Cardiac muscle cell (in vitro differentiated cells and primary cell): ENCODE measurements at places on chromosomes 11 and 22. TPM values are rescaled to one million over a fixed set of nuclear protein-coding genes. Genes with fewer than 3 reads are reported as not detected.

The PLA2G3 gene
- polyA plus RNA-seq: 7.3 TPM in 1 of 2 replicates, not detected in the other

The TIGD3 gene
- polyA plus RNA-seq: 0.88 and 1.2 TPM in 2 replicates

The APOA4 gene
- polyA plus RNA-seq: 0.57 and 2.1 TPM in 2 replicates

The EHF gene
- not detected in 2 replicates for polyA plus RNA-seq

The RRP8 gene
- polyA plus RNA-seq: 32.6 and 46.0 TPM in 2 replicates

The MRGPRE gene
- not detected in 2 replicates for polyA plus RNA-seq

The TNNT3 gene
- 0.92 and 3.8 TPM in 2 replicates for polyA plus RNA-seq

- H3K36me3 ChIP-seq: no peaks in the 10 kb centered on the region
- no peaks in the 10 kb centered on the region for H3K4me1 ChIP-seq
- no peaks in the 10 kb centered on the region for H3K27me3 ChIP-seq
- DNase-seq: no peak
- H3K4me3 ChIP-seq: no peak overlapping the region
Observed at GRCh38 chr11:67525275-67525976, 2.2 kb upstream of the CABP2 start.

- H3K27ac ChIP-seq: no peak overlapping the region
- H3K4me1 ChIP-seq: no peaks in the 10 kb centered on the region
- H3K4me3 ChIP-seq: no peak overlapping the region
- no peak for DNase-seq
- no peaks in the 10 kb centered on the region for H3K36me3 ChIP-seq
Observed at GRCh38 chr11:5701055-5701577, 11.5 kb downstream of the TRIM22 start.

- H3K36me3 ChIP-seq: no peaks in the 10 kb centered on the region
- H3K27ac ChIP-seq: no peak overlapping the region
- no peaks in the 10 kb centered on the region for H3K4me1 ChIP-seq
- no peaks in the 10 kb centered on the region for H3K27me3 ChIP-seq
- DNase-seq: no peak
Observed at GRCh38 chr22:44584256-44584902, 86.3 kb upstream of the RTL6 start.

DNA sequence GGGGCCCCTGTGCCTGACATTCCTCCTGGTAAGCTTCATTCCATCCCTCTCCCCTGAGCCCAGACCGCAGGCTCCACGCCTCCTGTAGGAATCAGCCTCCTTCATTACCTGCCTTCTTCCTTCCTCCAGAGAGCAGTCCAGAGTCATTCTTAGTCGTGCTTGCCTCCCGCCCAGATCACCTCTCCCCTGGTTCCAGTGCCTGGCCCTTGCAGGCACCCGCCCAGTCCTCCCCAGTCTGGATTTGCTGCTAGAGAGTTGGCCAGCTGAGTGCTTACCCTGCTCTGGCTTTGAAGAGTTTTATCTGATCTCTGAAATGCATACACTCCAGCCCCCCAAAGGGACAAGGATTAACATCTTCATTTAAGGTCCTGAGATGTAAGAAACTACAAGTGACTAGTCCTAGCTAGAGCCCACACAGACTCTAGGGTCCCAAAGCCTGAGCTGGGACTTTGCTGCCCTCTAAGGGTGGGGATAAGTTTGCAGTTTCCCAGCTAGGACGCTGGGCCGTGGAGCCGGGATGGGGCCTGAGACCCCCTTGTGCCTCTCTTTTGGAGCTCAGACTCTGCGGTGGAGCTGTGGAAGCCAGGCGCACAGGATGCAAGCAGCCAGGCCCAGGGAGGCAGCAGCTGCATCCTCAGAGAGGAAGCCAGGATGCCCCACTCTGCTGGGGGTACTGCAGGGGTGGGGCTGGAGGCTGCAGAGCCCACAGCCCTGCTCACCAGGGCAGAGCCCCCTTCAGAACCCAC lies 1.6 kb downstream of the NR1H3 start:
- no peaks in the 10 kb centered on the region for H3K36me3 ChIP-seq
- peak overlapping the region; percentile 87 for H3K27ac ChIP-seq

GRCh38 chr22:23140385-23140784 lies 1.4 kb downstream of the RSPH14 start:
- H3K4me3 ChIP-seq: no peak overlapping the region
- no peaks in the 10 kb centered on the region for H3K27me3 ChIP-seq
- H3K36me3 ChIP-seq: no peaks in the 10 kb centered on the region
- DNase-seq: no peak
- peaks cover 3% of the 10 kb centered on the region for H3K4me1 ChIP-seq
- H3K27ac ChIP-seq: no peak overlapping the region

GRCh38 chr11:34641456-34641855 lies 20.6 kb downstream of the EHF start:
- no peaks in the 10 kb centered on the region for H3K36me3 ChIP-seq
- no peaks in the 10 kb centered on the region for H3K27me3 ChIP-seq
- no peak overlapping the region for H3K4me3 ChIP-seq
- DNase-seq: no peak
- H3K27ac ChIP-seq: no peak overlapping the region
- H3K4me1 ChIP-seq: no peaks in the 10 kb centered on the region

GRCh38 chr11:47188259-47188658 lies 2.0 kb upstream of the PACSIN3 start:
- no peaks in the 10 kb centered on the region for H3K27me3 ChIP-seq
- H3K36me3 ChIP-seq: no peaks in the 10 kb centered on the region
- no peak for DNase-seq
- no peak overlapping the region for H3K4me3 ChIP-seq

- H3K27me3 ChIP-seq: no peaks in the 10 kb centered on the region
- H3K4me3 ChIP-seq: no peak overlapping the region
- DNase-seq: no peak
- no peak overlapping the region for H3K27ac ChIP-seq
- H3K4me1 ChIP-seq: no peaks in the 10 kb centered on the region
Observed at GRCh38 chr11:71505781-71506180, 21.3 kb upstream of the KRTAP5-7 start.

DNA sequence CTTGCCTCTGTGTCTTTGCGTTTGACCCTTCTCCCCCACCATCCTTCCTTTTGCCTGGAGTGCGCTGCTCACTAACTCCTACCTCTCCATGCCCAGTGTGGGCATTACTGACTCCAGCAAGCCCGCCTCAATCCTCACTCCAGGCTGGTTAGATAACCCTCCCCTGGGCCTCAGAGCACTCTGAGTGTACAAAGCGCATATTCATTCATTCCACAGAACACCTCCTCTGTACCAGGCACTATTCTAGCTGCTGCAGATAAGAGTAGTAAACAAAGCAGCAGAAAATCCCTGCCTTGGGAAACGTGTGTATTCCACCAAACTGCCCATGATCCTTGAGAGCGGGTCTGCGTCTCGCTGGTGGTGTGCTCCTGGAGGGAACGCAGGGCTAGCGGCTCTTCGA lies 3.2 kb downstream of the SLC22A8 start:
- DNase-seq: peak; percentile 25
- H3K27ac ChIP-seq: peak overlapping the region; percentile 45
- no peak overlapping the region for H3K4me3 ChIP-seq
- H3K36me3 ChIP-seq: no peaks in the 10 kb centered on the region
- H3K27me3 ChIP-seq: no peaks in the 10 kb centered on the region

DNA sequence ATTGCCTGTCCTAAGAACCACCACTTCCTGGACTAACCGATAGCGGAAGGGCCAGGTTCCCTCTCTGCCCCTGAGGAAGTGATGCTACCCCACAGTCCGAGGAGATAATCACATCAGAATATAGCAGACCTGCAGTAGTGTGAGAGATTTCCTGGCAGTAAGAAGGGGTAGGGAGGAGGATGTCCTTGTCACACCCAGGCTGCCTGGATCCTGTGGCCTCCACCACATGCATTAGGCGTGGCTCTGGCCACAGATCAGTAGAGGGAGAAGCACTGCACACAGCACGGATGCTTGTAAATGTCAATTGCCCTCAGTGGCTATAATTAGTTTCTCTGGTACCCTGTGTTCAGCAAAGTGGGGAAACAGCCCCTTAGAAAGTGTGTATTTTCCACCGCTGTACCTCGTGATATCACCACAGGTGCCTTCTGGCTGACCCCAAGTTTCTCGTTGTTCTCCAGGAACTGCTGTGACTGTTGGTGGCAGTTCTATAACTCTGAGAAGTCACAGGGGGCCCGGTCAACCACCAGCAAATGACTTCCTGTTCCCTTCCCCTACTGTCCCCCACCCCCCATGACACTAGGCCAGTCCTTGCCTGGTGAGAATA lies 61.8 kb downstream of the UBASH3B start:
- no peak for DNase-seq
- H3K4me1 ChIP-seq: no peaks in the 10 kb centered on the region
- no peak overlapping the region for H3K27ac ChIP-seq
- no peaks in the 10 kb centered on the region for H3K36me3 ChIP-seq
- no peak overlapping the region for H3K4me3 ChIP-seq
- H3K27me3 ChIP-seq: no peaks in the 10 kb centered on the region

DNA sequence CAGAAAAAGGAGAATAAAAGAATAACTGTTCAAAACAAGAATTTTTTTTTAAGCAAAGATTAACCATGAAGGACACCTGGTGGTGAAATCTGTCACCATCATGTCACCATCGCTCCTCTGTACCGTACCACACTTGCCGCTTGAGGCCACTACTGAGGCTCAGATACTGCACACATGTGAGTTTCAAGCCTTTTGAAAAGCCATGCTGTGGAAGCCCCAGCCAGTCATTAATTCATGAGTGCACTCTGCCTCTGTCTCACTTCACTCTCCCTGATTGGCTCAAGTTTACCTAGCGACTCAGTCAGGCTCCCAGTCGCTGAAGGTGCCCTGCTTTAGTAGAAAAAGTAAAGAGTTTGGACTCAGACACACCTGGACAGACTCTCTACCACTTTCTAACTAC lies 6.6 kb upstream of the MS4A12 start:
- H3K36me3 ChIP-seq: no peaks in the 10 kb centered on the region
- H3K27ac ChIP-seq: no peak overlapping the region
- H3K4me1 ChIP-seq: no peaks in the 10 kb centered on the region
- H3K27me3 ChIP-seq: no peaks in the 10 kb centered on the region
- DNase-seq: peak; percentile 7

DNA sequence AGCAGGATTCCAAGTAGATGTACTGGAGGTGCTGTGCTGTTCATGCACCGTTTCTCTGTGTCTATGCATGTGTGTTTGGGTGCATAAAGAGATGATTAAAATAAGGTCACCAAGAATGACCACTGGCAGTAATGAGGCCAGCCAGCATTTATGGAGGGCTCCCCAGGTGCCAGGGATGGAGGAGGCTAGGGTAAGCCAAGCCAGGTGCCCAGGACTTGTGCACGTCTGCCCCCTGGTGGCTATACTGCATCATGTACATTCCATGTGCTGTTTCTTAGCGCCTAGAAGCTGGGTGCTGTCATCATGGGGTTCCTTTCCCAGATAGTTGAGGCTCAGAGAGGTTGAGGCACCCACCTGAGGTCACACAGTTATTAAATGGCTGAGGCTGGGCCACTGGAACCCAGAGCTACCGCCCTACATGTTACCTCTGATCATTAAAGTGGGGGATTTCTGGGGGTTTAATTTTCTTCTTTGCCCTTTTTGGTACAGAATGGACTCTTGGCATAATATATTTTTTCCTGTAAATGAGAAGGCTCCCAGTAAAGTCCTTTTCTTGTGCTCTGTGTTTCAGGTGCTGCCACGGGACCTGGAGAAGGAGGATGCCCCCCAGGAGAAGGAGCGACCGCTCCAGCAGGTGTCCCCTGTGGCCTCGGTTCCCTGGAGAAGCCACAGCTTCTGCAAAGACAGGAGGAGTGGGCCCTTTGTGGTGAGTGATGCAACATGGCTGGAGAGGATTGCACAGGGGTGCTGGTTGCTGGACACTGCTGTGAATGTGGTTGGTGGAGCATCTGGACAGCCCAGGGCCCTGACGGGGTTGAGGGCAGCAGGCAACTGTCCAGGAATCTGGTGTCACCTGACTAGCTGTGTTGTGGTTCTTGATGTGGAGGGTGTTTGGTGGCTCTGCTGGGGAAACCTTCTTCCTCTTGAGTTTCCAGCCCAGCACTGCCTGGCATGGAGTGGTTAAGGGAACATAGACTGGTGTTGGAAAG lies 96.4 kb downstream of the KIAA1671 start:
- no peaks in the 10 kb centered on the region for H3K4me1 ChIP-seq
- no peak overlapping the region for H3K27ac ChIP-seq
- H3K27me3 ChIP-seq: no peaks in the 10 kb centered on the region
- peaks cover 10% of the 10 kb centered on the region for H3K36me3 ChIP-seq
- DNase-seq: peak; percentile 80

DNA sequence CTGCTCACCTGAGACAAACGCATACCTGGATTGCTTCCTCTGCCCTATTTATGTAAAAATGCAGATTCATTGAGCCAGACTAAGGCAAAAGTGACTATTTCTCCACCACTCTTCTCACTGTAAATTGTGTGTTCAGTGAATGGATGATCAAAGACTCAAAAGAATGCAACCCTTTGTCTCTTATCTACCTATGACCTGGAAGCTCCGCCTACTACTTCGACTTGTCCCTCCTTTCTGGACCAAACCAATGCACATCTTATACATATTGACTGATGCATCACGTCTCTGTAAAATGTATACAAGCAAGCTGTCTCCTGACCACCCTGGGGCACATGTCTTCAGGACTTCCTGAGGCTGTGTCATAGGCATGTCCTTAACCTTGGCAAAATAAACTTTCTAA lies 418.0 kb upstream of the SYN3 start:
- no peak for DNase-seq
- H3K27ac ChIP-seq: no peak overlapping the region
- peaks cover 11% of the 10 kb centered on the region for H3K4me1 ChIP-seq
- H3K4me3 ChIP-seq: no peak overlapping the region
- no peaks in the 10 kb centered on the region for H3K27me3 ChIP-seq

DNA sequence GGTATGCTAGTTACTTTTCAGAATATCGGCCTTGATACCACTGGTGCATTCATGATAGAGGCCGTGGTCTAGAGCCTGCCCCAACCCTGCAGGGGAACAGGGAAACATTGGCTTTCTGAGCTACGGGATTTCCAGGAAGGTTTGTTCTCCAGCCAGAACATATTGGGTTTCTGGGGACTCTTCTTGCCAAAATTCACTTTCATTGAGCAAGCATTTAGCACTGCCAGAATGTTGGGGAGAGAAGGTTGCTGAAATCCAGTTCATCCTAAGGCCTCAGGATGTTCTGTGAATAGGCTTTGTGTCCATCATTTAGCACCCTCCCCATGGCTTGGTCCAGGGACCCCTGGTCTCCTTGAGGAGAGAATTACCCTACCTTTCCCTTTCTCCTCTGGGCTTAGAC lies 36.7 kb downstream of the DRG1 start:
- peak overlapping the region; percentile 40 for H3K27ac ChIP-seq
- H3K4me3 ChIP-seq: no peak overlapping the region
- peaks cover 77% of the 10 kb centered on the region for H3K36me3 ChIP-seq
- no peak for DNase-seq

DNA sequence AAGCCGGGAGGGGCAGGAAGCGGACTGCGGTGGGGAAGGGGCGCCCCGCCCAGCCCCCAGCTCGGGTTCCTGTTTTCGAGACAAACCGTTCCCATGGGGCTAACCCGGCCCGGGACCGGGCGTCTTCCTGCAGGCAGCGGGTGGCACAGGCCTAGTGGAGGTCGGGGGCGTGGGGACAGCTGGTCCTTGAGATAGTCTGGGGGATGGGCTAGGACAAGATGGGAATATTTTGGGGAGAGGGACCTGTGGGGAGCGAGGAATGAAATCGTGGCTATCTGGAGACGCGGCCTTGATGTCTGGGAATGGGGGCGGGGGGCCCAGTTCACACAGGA lies 1.2 kb upstream of the RASGRP2 start:
- H3K4me3 ChIP-seq: peak overlapping the region; percentile 47
- no peak for DNase-seq
- peaks cover under 1% of the 10 kb centered on the region for H3K36me3 ChIP-seq
- peak overlapping the region; percentile 61 for H3K27ac ChIP-seq
- H3K27me3 ChIP-seq: peaks cover 26% of the 10 kb centered on the region

- H3K4me1 ChIP-seq: no peaks in the 10 kb centered on the region
- no peak for DNase-seq
- peaks cover 13% of the 10 kb centered on the region for H3K27me3 ChIP-seq
- no peaks in the 10 kb centered on the region for H3K36me3 ChIP-seq
- H3K27ac ChIP-seq: no peak overlapping the region
Observed at GRCh38 chr11:11757909-11758308, 83.9 kb upstream of the USP47 start.

- H3K4me1 ChIP-seq: no peaks in the 10 kb centered on the region
- H3K4me3 ChIP-seq: no peak overlapping the region
- no peak overlapping the region for H3K27ac ChIP-seq
- H3K36me3 ChIP-seq: no peaks in the 10 kb centered on the region
Observed at GRCh38 chr22:46096051-46096450, 54.3 kb upstream of the PPARA start.
